ENCODE measurements at places on chromosomes 12 and 14.

- no peak for DNase-seq
Observed at GRCh38 chr14:26081043-26081442, 516.8 kb downstream of the NOVA1 start.

GRCh38 chr14:38958589-38958988, 144.4 kb downstream of the SEC23A start:
- no peak for DNase-seq

GRCh38 chr14:49641697-49642129, 6.7 kb upstream of the DNAAF2 start:
- no peak for DNase-seq

DNA sequence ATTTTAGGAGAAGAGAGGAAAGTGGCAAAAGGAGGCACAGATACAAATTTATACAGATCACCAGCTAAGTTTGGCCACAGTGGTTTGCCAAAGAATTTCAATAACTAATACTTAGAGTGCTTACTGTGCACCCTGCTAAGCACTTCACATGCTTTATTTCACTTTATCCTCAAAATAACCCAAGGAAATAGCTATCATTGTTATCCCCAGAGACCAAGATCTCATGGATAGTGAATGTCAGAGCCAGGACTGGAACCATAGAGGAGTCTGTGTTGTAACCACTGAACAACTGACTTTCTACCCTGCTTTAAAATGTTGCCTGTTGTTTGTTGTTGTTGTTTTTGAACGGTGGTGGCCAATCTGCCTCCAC, 1.3 kb upstream of the TCP11L2 start:
- no peak for DNase-seq

DNA sequence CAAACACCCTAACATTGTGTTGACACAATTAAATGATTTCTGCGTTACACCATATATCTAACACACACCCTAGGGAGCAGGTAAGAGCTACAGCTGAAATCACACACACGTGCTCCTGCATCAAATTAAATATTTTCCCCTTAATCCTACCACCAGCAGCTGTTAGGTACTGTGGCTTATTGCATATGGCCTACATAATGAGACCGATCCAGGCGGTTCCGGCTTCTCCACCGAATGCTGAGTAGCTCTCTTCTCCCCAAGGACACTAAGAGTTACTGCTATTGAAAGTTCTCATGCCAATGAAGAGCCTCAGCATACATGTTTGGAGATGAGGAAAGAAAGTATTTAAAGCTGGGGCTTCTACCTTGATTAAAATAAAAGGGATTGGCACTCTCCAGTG, 472.2 kb upstream of the STXBP6 start:
- no peak for DNase-seq

- DNase-seq = no peak
Observed at GRCh38 chr12:18749386-18749957, 11.6 kb downstream of the CAPZA3 start.

- no peak for DNase-seq
Observed at GRCh38 chr12:12483438-12483837, 79.2 kb downstream of the DUSP16 start.

GRCh38 chr12:96361074-96361473, 39.2 kb downstream of the CDK17 start:
- no peak for DNase-seq

DNA sequence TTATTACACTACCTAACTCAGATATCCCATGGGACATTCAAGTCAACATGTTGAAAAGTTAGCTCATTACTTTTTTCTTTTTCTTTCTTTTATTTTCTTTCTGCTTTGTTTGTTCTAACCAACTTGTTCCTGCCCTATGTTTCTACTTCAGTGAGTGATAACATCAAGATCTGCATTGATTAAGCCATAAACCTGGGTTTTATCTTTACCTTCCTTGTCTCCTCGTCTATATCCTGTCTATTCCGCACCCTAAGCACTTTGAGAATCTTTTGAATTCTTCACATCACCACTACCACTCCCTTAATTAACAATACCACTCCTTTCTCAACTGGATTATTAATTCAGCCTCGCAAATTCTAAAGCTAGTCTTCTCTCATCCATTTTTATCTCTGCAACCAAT, 81.9 kb upstream of the AVPR1A start:
- DNase-seq = no peak

- no peak for DNase-seq
Observed at GRCh38 chr14:75579882-75580281, 1.5 kb downstream of the FLVCR2 start.

- no peak for DNase-seq
Observed at GRCh38 chr12:48828293-48828692, 10.0 kb downstream of the CACNB3 start.

- no peak for DNase-seq
Observed at GRCh38 chr12:12194206-12194605, 72.6 kb downstream of the LRP6 start.

- DNase-seq = no peak
Observed at GRCh38 chr14:104929268-104930230, 4.9 kb downstream of the PLD4 start.

DNA sequence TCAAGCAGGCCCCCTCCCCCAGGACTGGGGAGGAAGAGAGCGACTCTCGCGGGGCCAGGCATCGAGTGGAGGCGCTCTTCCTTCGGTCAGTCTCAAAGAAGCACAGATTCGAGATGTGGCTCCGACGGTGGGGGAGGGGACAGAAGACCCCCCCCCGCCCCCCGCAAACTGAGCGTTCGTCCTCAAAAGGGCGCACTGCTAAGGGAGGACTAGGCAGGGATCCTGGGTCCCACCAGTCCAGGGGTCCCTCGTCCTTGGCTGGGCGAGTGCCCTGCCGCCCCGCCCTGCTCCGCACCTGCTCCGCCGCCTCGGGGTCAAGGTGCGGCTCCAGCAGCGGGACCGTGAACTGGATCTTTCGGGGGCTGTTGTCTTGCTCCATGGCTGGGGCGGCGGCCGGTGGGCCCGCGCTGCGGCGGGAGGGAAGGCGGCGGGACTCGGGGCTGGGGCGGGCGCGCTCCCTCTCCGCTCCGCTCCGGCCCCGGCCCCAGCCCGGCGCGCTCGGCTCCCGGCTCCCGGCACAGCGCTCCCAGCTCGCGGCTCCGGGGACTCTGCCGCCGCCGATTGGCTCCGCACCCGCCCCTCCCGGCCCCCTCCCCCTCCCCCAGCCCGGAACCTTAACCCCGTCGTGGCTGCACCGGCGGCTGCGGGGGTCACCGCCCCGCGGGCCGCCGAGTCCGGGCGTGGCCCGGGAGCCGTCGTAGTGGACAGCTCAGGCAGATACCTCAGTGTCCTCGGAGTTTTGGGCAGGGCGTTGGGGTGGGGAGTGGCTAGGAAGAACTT, at the start of gene PPP1R1A:
Gene PPP1R1A, minus strand, starts transcription at position 550 of the 780 bp plus-strand sequence. Its CDS starts 171 bp downstream, at position 379.
- peak; percentile 58 for DNase-seq

- DNase-seq = no peak
Observed at GRCh38 chr14:61219673-61220072, 61.5 kb downstream of the TMEM30B start.

GRCh38 chr12:120939523-120939922, 35.4 kb upstream of the SPPL3 start:
- no peak for DNase-seq

GRCh38 chr14:95577870-95578269, 43.0 kb downstream of the GLRX5 start:
- DNase-seq = no peak

Measured in right kidney (tissue), 9 donors.